ENCODE measurements at places on chromosomes 5 and 9. TPM values are rescaled to one million over a fixed set of nuclear protein-coding genes. Genes with fewer than 3 reads are reported as not detected.

The ALDH7A1 gene
- total RNA-seq, result 5.1 TPM

The AKNA gene
- total RNA-seq, result 166 TPM

DNA sequence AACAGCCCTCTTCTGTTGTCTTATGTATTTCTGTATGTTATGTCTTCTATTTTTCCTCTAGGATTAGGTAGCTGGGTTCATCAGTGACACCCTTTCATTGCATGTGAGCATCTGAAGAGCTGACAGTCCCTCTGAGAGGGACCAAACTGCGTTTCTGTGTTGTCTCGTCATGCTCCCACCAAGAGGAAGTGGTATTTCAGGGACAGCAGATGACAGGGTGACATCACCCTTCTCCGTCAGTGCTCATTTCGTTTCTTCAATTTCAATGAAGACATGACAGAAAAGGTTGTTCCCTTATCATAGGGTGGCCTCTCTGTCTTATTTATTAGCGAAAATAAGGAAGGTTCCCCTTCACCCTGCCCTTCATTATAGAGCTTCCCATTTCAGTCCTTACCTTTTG lies 225.9 kb upstream of the NR4A3 start:
- no peaks in the 10 kb centered on the region for H3K36me3 ChIP-seq
- H3K27ac ChIP-seq, result no peak overlapping the region
- peaks cover 7% of the 10 kb centered on the region for H3K27me3 ChIP-seq

DNA sequence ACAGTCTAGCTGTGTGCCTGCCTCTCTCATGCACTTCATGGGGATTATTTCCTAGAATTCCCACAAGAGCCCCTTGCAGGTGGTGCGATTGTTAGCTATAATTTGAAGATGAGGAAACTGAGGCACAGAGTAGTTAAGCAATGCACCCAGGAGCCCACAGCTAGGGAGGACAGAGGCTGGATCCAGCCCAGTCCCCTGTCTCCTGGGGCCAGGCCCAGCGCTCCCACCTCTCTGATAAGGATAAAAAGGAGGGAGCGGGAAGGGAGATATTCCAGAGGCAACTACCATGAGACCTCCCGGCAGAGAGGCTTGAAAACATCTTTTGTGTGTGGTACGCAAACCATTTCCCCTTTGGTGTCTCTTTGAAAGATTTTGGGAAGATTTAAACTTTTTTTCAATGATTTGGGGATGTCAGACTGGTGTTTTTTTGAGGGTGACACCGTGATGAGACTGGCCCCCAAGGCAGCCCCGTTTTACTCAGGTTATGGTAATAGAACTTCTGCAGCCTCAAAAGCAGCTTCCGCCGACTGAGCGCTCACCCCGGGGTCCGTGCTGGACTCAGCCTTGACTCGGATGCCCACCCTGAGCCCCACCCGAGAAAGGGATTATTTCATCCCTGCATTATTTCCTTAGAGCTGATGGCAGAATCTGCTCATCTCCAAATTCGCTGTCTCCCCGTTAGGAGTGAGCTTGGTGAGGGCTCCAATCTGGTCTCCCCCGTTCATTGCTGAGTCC lies 144.7 kb upstream of the IER5L start:
- H3K27me3 ChIP-seq, result no peaks in the 10 kb centered on the region
- H3K27ac ChIP-seq, result no peak overlapping the region
- H3K36me3 ChIP-seq, result no peaks in the 10 kb centered on the region
- peaks cover 29% of the 10 kb centered on the region for H3K4me1 ChIP-seq

DNA sequence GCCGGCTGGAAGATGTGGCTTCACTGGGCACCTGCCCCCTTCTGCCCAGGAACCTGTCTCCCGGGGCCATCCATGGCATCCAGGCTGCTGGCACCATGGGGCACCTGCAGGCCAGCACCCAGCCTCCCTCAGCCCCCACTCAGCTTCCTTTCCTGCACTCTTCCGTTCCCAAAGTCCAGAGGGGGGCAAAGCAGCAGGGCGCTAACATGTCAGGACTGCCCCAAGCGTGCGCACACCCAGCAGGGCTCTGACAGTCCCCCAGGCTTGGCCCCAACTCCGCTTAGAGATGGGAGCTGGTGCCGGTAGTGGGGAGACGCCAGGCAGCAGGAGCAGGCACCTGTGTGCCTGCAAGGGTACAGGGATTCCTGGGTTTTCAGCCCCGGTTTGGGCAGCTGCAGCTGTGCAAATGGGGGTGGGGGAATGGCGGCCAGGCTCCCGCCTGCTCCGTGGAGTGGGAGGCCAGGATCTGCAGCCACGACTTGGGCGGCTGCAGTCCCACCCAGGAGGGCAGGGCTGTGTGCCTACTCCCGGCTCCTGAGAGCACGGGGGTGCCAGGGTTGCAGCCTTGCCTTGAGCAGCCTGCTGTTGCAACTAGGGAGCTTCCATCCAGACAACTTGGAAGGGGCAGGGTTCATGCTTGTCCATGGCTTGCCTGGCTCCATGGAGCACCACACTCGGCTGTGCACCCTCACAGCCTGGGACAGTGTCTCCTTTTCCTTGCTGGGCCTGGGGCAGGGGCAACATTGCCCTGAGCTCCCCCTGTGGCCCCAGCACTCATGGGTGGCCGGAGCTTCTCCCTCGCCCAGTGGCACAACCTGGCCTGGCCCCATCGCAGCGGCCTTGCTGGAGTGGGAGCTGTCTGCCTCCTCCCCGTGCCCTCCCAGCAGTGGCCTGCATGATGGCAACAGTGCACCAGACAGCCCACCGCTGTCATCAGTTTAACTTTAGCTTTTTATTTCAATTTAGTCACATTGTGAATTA lies 561.1 kb downstream of the MTRR start:
- DNase-seq, result no peak
- no peaks in the 10 kb centered on the region for H3K27me3 ChIP-seq
- H3K4me1 ChIP-seq, result no peaks in the 10 kb centered on the region
- H3K36me3 ChIP-seq, result no peaks in the 10 kb centered on the region
- H3K4me3 ChIP-seq, result no peak overlapping the region

DNA sequence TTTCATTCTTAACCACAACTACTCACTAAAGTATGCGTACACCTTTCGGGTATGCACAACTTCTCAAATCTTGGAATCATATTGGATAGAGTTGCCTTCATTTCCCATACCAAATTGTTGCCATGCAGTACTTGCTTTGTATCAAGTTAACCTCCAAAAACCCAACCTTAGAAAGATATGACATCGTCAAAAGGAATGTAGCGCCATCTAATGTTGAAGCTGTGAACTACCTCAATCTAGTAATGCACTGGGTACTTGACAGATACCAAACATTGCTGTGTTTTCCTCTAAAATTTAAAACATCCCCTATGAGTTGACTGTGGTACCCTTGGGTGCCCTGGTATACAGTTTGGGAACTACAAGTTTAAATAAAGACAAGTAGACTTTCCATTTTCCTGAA lies 318.4 kb downstream of the ARL15 start:
- H3K4me3 ChIP-seq, result no peak overlapping the region
- peaks cover 2% of the 10 kb centered on the region for H3K36me3 ChIP-seq
- no peak overlapping the region for H3K27ac ChIP-seq
- H3K27me3 ChIP-seq, result no peaks in the 10 kb centered on the region
- peak; percentile 6 for DNase-seq

The BSPRY gene
- total RNA-seq, result 9.1 TPM

DNA sequence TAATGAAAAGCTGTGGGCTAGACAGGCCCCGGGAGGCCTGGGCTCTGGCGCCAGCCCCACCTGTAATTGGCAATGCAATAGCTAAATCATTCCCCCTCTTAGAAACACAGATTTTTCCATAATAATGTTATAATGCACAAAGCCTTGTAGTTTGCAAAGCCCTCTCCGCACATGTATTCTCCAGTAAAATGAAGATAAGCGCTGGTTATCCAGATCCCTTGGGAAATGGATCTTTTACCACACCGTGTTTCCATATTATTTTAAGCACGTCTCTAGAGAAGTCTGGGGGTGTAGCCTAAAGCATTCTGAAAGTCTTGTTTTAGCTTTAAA lies 1.1 kb upstream of the APBA1 start:
- no peak overlapping the region for H3K27ac ChIP-seq
- H3K4me3 ChIP-seq, result peak overlapping the region; percentile 67
- no peak for DNase-seq
- no peaks in the 10 kb centered on the region for H3K36me3 ChIP-seq
- H3K27me3 ChIP-seq, result peaks cover 26% of the 10 kb centered on the region
- peaks cover 9% of the 10 kb centered on the region for H3K4me1 ChIP-seq

GRCh38 chr5:123398058-123398733 lies 25.0 kb downstream of the CEP120 start:
- no peaks in the 10 kb centered on the region for H3K27me3 ChIP-seq
- H3K27ac ChIP-seq, result no peak overlapping the region
- H3K4me1 ChIP-seq, result no peaks in the 10 kb centered on the region
- H3K4me3 ChIP-seq, result no peak overlapping the region

The ADAMTS16 gene
- total RNA-seq, result not detected

- H3K27ac ChIP-seq, result no peak overlapping the region
- H3K36me3 ChIP-seq, result no peaks in the 10 kb centered on the region
- no peak for DNase-seq
- no peak overlapping the region for H3K4me3 ChIP-seq
- peaks cover 2% of the 10 kb centered on the region for H3K27me3 ChIP-seq
Measured at GRCh38 chr5:17183831-17184230, 33.6 kb upstream of the BASP1 start.

GRCh38 chr9:131589993-131590392 lies 44.7 kb downstream of the PRRT1B start:
- peak overlapping the region; percentile 86 for H3K27ac ChIP-seq
- peaks cover 37% of the 10 kb centered on the region for H3K4me1 ChIP-seq
- no peak for DNase-seq
- H3K4me3 ChIP-seq, result no peak overlapping the region
- H3K27me3 ChIP-seq, result no peaks in the 10 kb centered on the region

- no peak overlapping the region for H3K4me3 ChIP-seq
- H3K4me1 ChIP-seq, result peaks cover 73% of the 10 kb centered on the region
- peak overlapping the region; percentile 58 for H3K27ac ChIP-seq
- H3K27me3 ChIP-seq, result no peaks in the 10 kb centered on the region
- H3K36me3 ChIP-seq, result peaks cover 38% of the 10 kb centered on the region
Measured at GRCh38 chr5:131541762-131542161, 93.3 kb downstream of the RAPGEF6 start.

Measured in activated CD8-positive, alpha-beta T cell treated with anti-CD3 and anti-CD28 coated beads for 36 hours (primary cell).